ENCODE measurements at places on chromosomes 5 and 9. TPM values are rescaled to one million over a fixed set of nuclear protein-coding genes. Genes with fewer than 3 reads are reported as not detected.

Gene CER1
- total RNA-seq: not detected

Gene CAMK2A
- not detected for total RNA-seq

Gene TESK1
- 32.1 TPM for total RNA-seq

Gene CCNI2
- 0.12 TPM for total RNA-seq

Gene PCDHGA2
- 0.33 TPM for total RNA-seq

Gene ARAP3
- 19.8 TPM for total RNA-seq

Gene FOXD4L5
- 0.52 TPM for total RNA-seq

Gene SPARC
- 32.6 TPM for total RNA-seq

Gene XPA
- 12.3 TPM for total RNA-seq

Gene SV2C
- not detected for total RNA-seq

Gene FAM153A
- not detected for total RNA-seq

Gene GZMA
- not detected for total RNA-seq

Gene PCA3
- total RNA-seq: not detected

Data from MCF 10A (cell line).